ENCODE measurements at places on chromosomes 6 and 20.

DNA sequence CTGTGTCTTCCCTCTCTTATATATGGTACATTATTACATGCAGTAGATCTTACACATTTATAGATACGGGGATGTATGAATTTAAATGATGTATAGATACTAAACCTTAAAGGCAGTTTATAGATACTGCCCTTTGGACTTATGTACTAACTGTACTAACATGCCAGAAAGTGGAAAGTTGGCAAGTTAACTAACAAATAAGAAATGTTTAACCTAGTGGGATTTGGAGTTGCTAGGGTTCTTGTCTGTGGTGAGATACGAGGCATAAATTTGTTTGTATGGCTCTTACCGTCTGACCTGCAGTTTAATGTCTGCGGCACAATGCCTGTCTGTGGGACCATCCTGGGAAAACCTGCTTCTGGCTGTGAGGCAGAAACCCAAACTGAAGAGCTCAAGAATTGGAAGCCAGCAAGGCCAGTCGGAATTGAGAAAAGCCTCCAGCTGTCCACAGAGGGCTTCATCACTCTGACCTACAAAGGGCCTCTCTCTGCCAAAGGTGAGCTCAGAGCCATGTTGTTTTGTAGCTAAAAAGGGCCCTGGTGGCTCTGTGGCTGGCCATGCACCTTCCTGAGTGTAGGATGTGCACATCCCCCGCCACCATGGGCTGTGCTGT is 62.9 kb upstream of the SLC22A1 start:
- no peak for DNase-seq

GRCh38 chr6:166691746-166692145 is 64.7 kb upstream of the RPS6KA2 start:
- DNase-seq: no peak

DNA sequence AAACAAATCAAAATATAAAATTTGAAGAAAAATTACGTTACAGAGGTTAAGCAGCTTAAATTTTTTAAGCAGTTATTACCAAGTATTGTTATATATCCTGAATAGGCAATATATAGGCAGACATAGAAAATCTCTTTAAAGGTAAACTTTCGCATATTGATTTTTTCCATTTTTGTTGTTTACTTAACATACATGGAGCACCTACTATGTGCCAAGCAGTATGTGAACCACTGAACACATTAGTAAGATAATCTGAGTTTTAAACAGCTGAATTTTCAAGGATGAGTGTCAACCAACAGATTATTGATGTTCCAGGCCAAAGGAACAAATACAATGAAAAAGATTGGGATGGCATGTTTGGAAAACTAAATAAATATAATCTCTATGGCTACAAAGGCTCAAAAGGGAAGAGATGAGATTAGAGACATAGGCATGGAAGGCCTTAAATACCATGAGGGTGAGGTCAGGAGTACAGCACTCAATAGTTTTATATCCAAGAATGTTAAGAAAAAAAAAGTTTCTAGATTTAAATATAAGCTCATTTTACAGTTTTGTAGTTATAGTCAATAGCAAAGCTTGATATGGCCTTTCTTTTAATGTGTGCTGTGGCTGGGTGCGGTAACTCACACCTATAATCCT is 277.5 kb downstream of the PTPRK start:
- DNase-seq: no peak

- no peak for DNase-seq
These were observed 36.6 kb downstream of the EZR start for GRCh38 chr6:158782432-158783166.

DNA sequence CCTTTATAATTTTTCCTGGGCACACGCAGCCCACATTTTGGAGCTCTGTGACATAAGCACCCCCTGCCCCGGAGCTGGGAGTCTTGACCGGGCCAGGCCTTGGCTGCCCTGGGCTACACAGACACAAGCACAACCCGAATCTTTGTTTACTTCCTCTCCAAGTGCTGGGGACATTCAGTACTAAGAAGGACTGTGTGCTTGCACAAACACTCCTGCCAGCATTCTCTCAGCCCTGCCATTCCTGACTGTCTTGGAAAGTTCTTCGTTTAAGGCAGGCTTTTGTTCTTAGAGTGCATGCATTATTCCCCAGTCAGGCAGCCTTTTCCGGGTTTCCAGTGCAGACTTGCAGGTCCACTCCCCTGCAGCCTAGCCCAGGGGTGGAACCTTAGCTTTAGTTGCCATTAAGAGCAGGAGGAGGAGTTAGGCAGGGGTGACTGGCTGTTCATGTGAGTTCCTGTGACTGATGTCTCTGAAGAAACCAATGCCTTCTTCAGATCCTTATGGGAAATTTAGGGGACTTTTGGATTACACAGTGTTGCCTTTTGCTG is 28.6 kb downstream of the FOXO3 start:
- no peak for DNase-seq

DNA sequence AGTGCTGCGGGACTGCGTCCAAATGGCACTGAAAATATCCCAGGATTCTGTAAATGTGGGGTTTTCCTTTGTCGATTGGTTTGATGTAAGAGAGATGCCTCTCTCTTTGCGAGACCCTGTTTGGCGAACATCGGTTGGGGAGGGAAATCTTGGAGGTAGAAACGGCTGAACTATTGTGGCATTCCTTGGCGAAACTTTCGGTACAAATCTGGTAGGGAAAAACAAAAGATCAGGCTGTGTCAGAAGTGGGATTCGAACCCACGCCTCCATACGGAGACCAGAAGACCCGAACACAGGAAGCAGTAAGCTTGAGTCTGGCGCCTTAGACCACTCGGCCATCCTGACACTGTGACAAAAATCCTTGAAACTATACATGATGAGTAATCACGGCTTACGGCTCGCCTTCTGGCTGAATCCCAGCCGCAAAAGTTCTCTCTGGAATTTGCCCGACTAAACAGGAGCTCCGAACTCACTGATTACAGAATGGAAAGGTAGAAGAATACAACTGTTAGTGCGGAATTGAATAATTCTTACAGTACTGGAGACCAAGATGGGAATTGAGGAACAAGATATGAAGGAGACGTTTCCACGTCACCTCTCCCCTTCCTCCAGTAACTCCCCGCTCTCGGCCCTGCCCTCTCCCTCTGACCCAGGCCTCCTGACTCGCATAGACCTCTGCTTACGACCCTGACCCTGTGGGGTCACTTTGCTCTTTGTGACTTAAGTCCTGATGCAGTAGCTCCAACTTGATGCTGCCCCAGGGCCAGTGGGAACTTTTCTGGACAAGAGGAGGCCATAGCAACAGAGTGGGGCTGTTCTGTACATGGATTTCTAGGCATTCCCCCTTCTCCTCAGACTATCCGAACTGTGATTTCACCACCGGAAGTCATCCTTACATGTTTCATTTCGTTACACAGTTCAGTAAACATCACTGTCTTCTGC is 132.8 kb upstream of the ZNF184 start:
- no peak for DNase-seq

GRCh38 chr6:35664945-35665344 is 23.8 kb downstream of the FKBP5 start:
- no peak for DNase-seq

DNA sequence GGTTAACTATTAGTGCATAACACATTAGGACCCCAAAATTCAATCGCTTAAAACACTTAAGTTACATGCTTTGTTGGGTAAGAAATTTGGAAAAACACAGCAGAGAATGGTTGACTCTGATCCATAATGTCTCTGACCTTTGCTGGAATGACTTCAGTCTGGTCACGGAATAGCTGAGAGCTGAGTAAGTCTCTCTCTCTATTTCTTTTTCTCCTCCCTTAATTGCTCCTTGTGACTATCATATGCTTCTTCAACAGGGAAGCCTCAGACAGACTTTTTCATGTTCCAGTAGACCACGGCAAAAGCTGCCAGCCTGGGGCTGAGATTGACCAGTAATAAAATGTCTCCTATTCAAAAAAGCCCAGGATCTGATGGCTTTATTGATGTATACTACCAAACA is 4.8 kb downstream of the OR12D1 start:
- no peak for DNase-seq

Measured in activated naive CD4-positive, alpha-beta T cell treated with anti-CD3 and anti-CD28 coated beads, Interleukin-2, amount 50 U/mL, for 16 hours (primary cell).